ENCODE measurements at places on chromosomes 16 and 17. TPM values are rescaled to one million over a fixed set of nuclear protein-coding genes. Genes with fewer than 3 reads are reported as not detected.

Gene TRAPPC1
- 129 TPM for total RNA-seq

DNA sequence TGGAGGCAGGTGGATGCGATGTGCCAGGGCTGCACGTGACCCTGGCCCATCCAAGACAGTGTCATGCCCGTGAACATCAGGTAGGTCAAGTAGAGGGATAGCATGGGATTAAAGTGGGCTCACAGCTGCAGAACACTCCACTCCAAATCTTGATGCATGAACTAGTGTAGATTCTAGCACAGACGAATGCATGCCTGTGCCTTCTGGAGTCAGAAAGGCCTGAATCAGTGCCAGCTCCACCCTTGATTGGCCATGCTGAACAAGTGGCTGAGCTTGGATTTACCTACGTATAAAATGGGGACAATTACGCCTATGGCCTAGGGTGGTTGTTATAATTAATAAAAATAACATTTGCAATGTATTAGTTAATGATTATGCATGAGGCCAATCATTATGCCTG, 10.6 kb downstream of the IRX3 start:
- DNase-seq: no peak
- H3K4me3 ChIP-seq: no peak overlapping the region
- H3K27ac ChIP-seq: no peak overlapping the region

Gene HOXB7
- 11.4 TPM for total RNA-seq

- no peaks in the 10 kb centered on the region for H3K36me3 ChIP-seq
- H3K27me3 ChIP-seq: no peaks in the 10 kb centered on the region
- H3K27ac ChIP-seq: no peak overlapping the region
- H3K4me1 ChIP-seq: peaks cover 4% of the 10 kb centered on the region
- DNase-seq: no peak
- no peak overlapping the region for H3K4me3 ChIP-seq
These were observed 33.1 kb upstream of the AKAP1 start for GRCh38 chr17:57051886-57052361.

- H3K27me3 ChIP-seq: no peaks in the 10 kb centered on the region
- peaks cover 23% of the 10 kb centered on the region for H3K36me3 ChIP-seq
- no peak for DNase-seq
- no peak overlapping the region for H3K27ac ChIP-seq
- H3K4me3 ChIP-seq: no peak overlapping the region
These were observed 31.8 kb upstream of the APPBP2 start for GRCh38 chr17:60557805-60558204.

DNA sequence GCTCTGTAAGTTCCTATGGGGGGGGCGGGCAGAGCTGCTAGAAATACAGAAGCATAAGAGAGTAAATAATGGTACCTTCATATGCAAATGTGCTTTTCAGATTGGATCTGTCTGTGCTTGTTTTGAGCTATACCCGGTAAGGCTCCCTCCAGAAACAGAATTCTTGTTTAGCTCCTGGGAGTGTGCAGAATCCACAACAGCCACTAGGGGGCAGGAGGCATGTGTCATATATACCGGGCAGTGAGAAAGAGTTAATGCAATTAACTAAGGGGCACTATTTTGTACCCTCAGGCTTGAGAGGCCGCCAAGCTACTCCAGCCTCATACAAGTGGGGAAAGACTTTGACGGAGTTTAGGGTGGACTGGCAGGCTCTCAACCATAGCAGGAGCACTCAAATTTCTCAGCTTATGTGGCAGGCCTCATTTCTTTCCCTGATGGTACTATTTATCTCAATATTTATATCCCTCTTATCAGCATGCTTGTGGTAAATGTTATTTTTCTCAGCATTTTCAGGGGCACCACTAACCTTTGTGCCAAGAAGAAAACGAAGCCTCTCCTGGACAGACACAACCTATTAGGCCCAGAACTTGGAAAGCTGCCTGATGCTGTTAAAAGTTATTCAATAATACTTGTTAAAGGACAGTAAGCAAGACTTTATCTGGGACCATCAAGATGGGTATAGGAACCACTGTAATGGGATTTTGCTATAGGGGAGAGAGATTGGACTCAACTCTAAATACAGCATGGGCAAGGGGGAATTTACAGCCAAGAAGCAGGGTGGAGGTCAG, 10.7 kb upstream of the CENPV start:
- H3K36me3 ChIP-seq: no peaks in the 10 kb centered on the region
- H3K27ac ChIP-seq: no peak overlapping the region
- H3K4me3 ChIP-seq: peak overlapping the region; percentile 64
- H3K27me3 ChIP-seq: no peaks in the 10 kb centered on the region
- peaks cover 9% of the 10 kb centered on the region for H3K4me1 ChIP-seq
- peak; percentile 74 for DNase-seq

Gene TP53TG3D
- not detected for total RNA-seq

DNA sequence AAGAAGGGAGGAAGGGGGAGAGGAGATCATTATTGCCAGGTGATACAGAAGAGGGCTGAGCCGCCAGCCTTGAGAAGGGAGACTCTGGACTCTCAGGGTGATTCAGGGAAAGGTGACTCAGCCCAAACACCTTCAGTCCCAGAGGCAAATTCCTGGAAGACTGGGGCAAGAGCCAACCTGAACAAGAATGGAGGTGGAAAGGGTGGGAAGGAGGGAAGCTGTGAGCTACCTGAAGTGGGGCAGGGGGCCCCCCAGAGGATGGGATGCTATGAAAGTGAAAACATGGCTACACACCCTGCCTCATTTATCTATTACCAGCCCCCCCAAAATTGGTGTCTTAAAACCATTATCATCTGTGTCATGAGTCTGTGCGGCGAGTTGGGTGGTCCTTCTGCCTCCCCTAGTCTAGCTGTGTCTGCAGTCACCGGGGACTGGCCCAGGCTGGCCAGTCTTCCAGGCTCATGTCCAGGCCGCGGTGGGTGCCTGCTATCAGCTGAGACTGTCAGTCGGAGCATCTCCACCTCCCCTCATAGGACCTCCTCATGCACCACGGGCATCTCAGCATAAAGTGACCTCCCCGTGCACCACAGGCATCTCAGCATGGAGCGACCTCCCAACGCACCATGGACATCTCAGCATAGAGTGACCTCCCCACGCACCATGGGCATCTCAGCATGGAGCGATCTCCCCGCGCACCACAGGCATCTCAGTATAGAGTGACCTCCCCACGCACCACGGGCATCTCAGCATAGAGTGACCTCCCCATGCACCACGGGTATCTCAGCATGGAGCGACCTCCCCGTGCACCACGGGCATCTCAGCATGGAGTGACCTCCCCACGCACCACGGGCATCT, 3.2 kb upstream of the SLC47A2 start:
- H3K36me3 ChIP-seq: no peaks in the 10 kb centered on the region
- no peak for DNase-seq
- H3K27ac ChIP-seq: peak overlapping the region; percentile 19
- H3K27me3 ChIP-seq: no peaks in the 10 kb centered on the region
- H3K4me1 ChIP-seq: no peaks in the 10 kb centered on the region

DNA sequence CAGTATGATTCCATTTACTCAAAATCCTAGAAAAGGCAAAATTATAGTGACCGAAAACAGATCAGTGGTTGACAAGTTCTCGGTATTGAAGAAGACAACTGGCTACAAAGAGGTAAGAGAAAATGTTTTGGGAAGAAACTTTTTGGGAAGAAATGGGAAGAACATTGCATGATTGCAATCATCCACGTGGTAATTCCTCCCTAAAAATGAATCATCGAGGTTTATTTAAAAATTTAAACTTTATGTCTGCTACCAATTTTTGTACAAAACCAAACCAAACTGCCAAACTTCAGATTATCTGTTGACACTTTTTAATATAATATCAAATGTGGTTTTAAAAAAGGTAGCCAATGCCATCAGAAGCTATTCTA, 8.1 kb downstream of the SMURF2 start:
- no peak for DNase-seq
- H3K27ac ChIP-seq: no peak overlapping the region
- H3K27me3 ChIP-seq: no peaks in the 10 kb centered on the region

Gene TTC19
- 40.3 TPM for total RNA-seq

Gene MT1E
- total RNA-seq: 0.49 TPM

Gene FAM234A
- total RNA-seq: 97.8 TPM

DNA sequence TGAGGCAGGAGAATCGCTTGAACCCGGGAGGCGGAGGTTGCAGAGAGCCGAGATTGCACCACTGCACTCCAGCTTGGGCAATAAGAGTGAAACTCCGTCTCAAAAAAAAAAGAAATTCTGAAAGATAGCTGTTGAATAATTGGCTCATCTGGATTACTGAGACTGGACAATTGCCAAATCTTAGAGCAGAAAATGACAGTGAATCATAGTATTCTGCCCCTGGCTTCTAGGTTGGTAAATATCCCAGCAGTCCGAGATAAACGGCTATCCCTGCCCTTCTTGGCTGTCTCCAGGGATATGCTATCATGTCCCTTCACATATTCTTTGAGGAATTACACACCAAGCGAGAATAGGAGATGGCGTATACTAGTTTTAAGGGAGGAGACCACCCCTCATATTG, 35.5 kb upstream of the METTL16 start:
- H3K4me1 ChIP-seq: peaks cover 25% of the 10 kb centered on the region
- H3K4me3 ChIP-seq: no peak overlapping the region

GRCh38 chr16:19304750-19305149, 19.2 kb downstream of the CLEC19A start:
- no peak overlapping the region for H3K4me3 ChIP-seq
- peak overlapping the region; percentile 0 for H3K27ac ChIP-seq
- H3K36me3 ChIP-seq: no peaks in the 10 kb centered on the region
- no peaks in the 10 kb centered on the region for H3K27me3 ChIP-seq

- H3K27ac ChIP-seq: no peak overlapping the region
- peak overlapping the region; percentile 93 for H3K4me3 ChIP-seq
- peaks cover 9% of the 10 kb centered on the region for H3K36me3 ChIP-seq
- H3K4me1 ChIP-seq: peaks cover 50% of the 10 kb centered on the region
- H3K27me3 ChIP-seq: peaks cover 34% of the 10 kb centered on the region
- DNase-seq: no peak
These were observed 1.6 kb downstream of the MLLT6 start for GRCh38 chr17:38706505-38707216.

GRCh38 chr17:36850790-36851189, 86.5 kb upstream of the LHX1 start:
- no peaks in the 10 kb centered on the region for H3K27me3 ChIP-seq
- H3K36me3 ChIP-seq: no peaks in the 10 kb centered on the region
- H3K4me1 ChIP-seq: peaks cover 10% of the 10 kb centered on the region
- no peak for DNase-seq

Gene FBXL16
- 3.0 TPM for total RNA-seq

Gene WFIKKN1
- 8.5 TPM for total RNA-seq

DNA sequence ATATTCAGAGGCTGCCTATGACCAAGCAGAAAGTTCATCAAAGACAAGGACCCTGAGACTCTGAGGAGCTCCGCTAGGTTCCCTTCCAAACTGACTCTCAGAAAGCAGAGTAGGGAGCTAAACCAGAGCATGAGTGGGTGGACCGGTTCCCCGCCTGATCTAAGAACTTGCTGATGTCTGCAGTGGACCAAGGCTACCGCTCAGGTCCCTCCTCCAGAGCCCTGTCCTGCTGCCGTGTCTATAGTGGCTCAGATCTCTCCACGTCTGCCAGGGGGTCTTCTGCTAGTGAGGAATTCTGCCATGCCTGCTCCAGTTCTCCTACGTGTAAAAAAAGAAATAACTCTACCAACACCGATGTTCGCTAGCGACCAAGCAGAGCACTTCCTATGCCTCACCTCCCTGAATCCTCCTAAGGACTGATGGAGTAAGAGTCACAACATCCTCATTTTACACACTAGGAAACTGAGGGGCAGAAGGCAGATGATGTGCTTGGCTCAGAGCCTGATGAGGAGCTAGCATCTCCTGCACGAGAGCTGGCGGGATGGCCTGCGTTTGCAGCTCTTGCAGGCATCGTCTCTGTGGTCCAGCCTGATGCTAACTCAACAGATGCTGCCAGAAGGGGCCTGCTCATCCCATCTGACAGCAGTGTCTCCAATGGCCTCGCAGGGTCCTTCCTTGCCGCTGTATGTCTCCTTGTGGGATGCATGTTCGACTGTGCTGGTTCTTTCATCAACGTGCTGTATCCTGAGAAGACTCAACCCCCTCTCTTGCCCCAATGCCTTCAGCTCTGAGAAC, 265.5 kb downstream of the C16orf95 start:
- no peaks in the 10 kb centered on the region for H3K36me3 ChIP-seq
- DNase-seq: no peak
- H3K27me3 ChIP-seq: peaks cover 6% of the 10 kb centered on the region
- H3K27ac ChIP-seq: no peak overlapping the region

- H3K36me3 ChIP-seq: peaks cover 3% of the 10 kb centered on the region
- H3K4me1 ChIP-seq: no peaks in the 10 kb centered on the region
- H3K27ac ChIP-seq: no peak overlapping the region
- H3K4me3 ChIP-seq: no peak overlapping the region
These were observed 13.8 kb downstream of the HROB start for GRCh38 chr17:44155488-44155887.

Gene HCRT
- total RNA-seq: 0.47 TPM

GRCh38 chr17:67555855-67556254, 161.9 kb upstream of the NOL11 start:
- no peaks in the 10 kb centered on the region for H3K4me1 ChIP-seq
- DNase-seq: no peak
- H3K27ac ChIP-seq: no peak overlapping the region
- no peak overlapping the region for H3K4me3 ChIP-seq

- peaks cover 40% of the 10 kb centered on the region for H3K27me3 ChIP-seq
- peak overlapping the region; percentile 57 for H3K4me3 ChIP-seq
- DNase-seq: no peak
- no peak overlapping the region for H3K27ac ChIP-seq
- H3K36me3 ChIP-seq: no peaks in the 10 kb centered on the region
- peaks cover 17% of the 10 kb centered on the region for H3K4me1 ChIP-seq
These were observed 352 bp upstream of the VMO1 start for GRCh38 chr17:4786516-4786915.

Gene KRTAP1-1
- total RNA-seq: not detected

- peaks cover 30% of the 10 kb centered on the region for H3K4me1 ChIP-seq
- H3K27ac ChIP-seq: peak overlapping the region; percentile 83
- H3K27me3 ChIP-seq: no peaks in the 10 kb centered on the region
- no peaks in the 10 kb centered on the region for H3K36me3 ChIP-seq
These were observed 22.9 kb upstream of the LITAF start for GRCh38 chr16:11609474-11610120.

GRCh38 chr16:56916571-56917403, 15.2 kb upstream of the HERPUD1 start:
- H3K27me3 ChIP-seq: peaks cover 15% of the 10 kb centered on the region
- peaks cover 17% of the 10 kb centered on the region for H3K4me1 ChIP-seq
- H3K27ac ChIP-seq: no peak overlapping the region
- no peak overlapping the region for H3K4me3 ChIP-seq
- DNase-seq: no peak

- H3K4me3 ChIP-seq: no peak overlapping the region
- H3K4me1 ChIP-seq: peaks cover 33% of the 10 kb centered on the region
- H3K27me3 ChIP-seq: no peaks in the 10 kb centered on the region
- no peak for DNase-seq
- no peak overlapping the region for H3K27ac ChIP-seq
- no peaks in the 10 kb centered on the region for H3K36me3 ChIP-seq
These were observed 253.8 kb upstream of the CDH11 start for GRCh38 chr16:65375651-65376050.

DNA sequence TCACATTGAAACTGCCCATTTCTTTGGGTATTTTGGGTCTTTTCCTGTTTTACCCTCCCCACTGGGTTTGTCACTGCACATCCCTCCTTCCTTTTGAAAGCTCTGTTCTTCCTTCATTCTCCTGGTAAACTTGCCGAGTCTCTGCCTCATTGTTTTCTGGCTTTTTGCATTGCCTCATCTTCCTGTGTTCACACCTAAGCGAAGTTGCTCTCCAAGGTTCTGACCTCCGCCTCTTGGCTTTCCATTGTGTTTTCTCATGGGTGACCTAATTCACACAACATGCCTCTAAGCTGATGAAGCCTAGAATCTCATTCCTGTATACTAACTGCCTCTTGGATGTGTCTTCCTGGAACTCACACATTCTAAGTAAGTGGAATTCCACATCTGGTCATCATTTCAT, 1096.1 kb upstream of the EEF2KMT start:
- peaks cover 56% of the 10 kb centered on the region for H3K27me3 ChIP-seq
- no peaks in the 10 kb centered on the region for H3K4me1 ChIP-seq
- no peak overlapping the region for H3K27ac ChIP-seq
- no peak overlapping the region for H3K4me3 ChIP-seq
- DNase-seq: peak; percentile 9

Gene NUP88
- total RNA-seq: 102 TPM

All from neural crest cell (in vitro differentiated cells).